Dorsolateral prefrontal cortex (tissue), 122 donors: ENCODE measurements at places on chromosomes 2 and 18.

GRCh38 chr2:112542984-112543661, 858 bp downstream of the POLR1B start:
- no peak for DNase-seq

DNA sequence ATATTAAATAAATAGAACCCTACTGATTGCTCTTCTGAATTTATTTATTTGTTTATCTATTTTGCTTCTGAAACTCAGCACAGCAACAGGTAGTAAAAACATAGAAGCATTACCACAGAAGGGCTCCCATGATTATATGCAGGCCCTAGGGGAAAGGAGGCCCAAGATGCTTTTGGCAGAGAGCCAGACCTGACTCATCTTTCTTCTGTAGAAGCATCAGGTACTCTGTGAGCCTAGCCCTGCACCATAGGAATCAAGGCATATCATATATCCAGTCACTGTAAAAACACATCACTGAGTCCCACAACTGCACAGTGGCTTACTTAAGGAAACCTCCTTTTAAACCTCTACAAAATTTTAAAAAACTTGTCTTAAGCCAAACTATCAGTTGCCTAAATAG, 1.8 kb downstream of the SCN9A start:
- DNase-seq, result no peak

GRCh38 chr2:226329180-226329579, 470.4 kb downstream of the IRS1 start:
- no peak for DNase-seq

DNA sequence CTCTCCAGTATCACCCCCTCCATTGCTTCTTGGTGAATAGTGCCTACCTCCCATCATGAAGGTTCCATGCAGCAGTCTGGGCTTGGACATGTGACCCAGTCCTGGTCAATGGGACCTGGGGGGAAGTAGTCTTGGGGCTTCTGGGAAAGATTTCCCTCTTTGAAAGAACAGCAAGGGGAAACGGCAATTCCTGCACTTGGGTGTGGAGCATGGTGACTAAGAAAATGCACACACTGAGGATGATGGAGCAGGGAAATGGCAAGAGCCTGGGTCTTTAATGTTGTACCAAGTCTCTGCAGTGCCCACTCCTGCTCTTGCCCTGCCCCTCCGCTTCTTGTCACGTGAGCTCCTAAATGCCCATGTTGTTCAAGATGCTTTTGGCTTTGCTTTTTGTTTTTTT, 131.4 kb upstream of the SIX2 start:
- DNase-seq, result no peak

GRCh38 chr18:35072616-35073015, 31.4 kb downstream of the MAPRE2 start:
- no peak for DNase-seq
